ENCODE measurements at places on chromosomes 11 and 22.

GRCh38 chr11:81787584-81788049 is 946.0 kb downstream of the FAM181B start:
- DNase-seq = no peak

- no peak for DNase-seq
Measured at GRCh38 chr22:17924735-17925364, 99.5 kb downstream of the MICAL3 start.

DNA sequence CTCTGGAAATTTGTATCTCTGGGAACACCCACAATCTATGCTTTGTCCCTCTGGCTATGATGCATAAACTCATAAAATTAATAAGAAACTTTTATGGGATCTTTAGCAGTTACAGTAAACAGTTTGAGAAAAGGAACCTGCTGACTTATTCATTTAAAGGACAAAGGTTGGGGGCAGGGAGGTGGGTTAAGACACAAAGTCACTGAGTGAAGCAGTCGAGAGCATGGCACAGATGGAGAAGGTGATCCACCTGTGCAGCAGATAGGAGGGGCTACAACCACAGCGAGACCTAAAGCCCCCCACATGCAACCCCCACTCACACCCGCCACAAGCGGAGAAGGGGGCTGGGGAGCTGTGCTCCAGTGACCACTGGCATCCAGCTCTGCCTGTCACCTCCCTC is 45.0 kb downstream of the SMCO4 start:
- DNase-seq = no peak

DNA sequence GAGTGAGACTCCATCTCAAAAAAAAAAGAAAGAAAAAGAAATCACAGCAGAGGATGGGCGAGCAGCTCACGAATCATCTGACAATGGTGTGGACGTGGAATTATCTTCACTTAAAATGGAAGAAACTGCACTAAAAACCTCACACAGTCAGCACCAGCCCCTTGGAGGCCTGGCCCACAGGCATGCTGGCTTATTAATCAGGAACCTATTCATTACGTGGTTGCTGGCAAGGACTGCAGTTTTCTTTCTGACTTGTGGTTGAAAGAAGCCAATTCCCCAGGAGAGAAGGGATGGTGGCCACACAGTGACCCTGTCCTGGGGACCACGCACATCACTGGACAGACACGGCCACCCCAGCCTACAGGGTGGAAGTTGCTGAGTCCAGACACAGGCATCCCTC is 401.1 kb downstream of the CTTN start:
- DNase-seq = no peak

DNA sequence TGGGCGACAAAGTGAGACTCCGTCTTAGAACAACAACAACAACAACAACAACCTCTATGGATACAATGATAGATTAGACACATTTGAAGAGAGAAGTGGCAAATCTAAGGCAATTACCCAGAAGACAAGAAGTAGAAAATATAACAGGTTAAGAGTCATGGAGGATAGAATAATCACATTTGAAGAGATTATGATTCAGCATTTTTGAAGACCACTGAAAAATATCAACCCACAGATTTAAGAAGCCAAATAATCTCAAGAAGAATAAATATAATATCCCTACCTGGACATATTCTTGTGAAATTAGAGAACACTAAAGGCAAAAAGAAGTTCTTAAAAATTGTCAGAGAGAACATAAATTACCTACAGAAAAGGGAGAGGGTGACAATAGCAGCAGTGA is 7.9 kb downstream of the LDHC start:
- no peak for DNase-seq

GRCh38 chr11:122317305-122317704 is 201.3 kb upstream of the BLID start:
- no peak for DNase-seq

GRCh38 chr11:121514432-121515334 is 61.9 kb upstream of the SORL1-AS1 start:
- no peak for DNase-seq

- no peak for DNase-seq
Measured at GRCh38 chr11:60634126-60634525, 65.3 kb upstream of the MS4A8 start.

DNA sequence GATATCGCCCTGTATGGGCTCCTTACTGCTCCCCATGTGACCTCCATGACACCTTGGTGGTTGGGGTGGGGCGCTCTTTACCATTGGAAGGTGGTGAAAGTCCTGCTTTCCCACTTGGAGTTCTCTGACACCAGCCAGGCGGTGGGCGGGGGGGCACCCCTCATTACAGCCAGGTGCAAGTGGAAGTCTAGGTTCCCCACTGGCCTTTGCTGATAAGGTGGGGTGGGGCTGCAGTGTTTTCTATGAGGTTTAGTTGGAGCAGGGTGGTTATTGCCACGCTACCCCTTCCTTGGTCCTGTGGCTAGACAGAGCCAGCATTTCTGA is 5.5 kb upstream of the SLC37A2 start:
- DNase-seq = no peak

DNA sequence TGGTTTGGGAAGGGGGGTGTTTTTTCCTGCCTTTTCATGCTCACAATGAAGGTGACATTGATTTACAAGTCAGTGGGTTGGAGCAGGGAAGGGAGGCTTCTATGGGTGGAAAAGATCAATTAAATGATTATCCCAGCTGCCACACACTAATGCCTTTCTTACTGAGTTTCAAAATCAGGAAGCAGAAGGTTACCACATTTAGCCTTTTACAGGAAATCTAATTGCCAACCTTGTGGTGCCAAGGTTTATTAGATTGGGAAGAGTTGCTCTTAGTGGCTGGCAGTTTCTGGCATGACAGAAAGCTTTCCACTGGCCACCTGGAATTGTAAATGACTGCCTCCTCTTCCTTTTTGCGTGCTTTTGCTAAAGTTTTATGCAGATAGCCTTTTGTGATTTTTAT is 98.7 kb downstream of the NAV2 start:
- DNase-seq = no peak

GRCh38 chr11:111981270-111981669 is 43.9 kb upstream of the DLAT start:
- DNase-seq = no peak

- DNase-seq = no peak
Measured at GRCh38 chr22:35795476-35795875, 77.8 kb downstream of the APOL5 start.
